Motor neuron (in vitro differentiated cells): ENCODE measurements at places on chromosomes 2 and 18.
A peak's percentile ranks its signal among the peaks of the same experiment; 100 is the strongest.

- peak; percentile 59 for ATAC-seq
Measured at GRCh38 chr2:236341067-236341466, 76.9 kb upstream of the ASB18 start.

DNA sequence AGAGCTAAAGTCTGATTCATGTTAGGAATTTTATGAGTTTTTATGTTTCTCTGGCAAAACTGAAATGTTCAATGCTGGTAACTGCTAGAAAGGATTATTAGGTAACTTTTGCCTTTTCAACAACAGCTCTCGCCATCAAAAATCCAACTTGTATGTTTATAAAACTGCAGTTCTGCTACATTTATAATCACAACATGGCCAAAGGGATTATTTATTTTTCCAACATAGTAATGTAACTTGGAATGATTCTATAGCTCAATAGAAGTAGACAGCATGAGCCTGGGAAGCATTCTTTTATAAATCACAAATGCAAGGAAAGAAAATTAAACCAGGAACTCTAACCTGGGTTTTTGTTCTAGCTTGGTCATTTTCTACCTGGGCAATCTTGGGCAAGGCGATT lies 470.9 kb downstream of the TGIF1 start:
- ATAC-seq = no peak

DNA sequence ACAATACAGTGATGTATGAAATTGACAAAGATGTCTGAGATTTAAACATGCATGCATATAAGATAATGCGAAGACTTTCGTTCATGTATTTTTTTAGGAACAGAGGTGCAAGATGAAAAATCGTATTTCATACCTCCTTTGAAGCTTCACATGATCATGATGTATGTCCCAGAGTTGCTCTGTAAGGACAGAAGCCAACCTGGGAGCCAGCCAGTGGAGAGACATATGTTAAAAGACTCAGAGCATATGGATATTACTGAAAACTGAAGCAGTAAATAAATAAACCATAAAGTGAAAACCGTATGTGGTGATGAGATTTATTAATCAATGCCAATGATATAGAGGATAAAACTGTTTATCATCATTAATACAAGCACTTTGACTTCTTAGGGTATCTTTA lies 424.4 kb upstream of the NETO1 start:
- ATAC-seq = no peak

DNA sequence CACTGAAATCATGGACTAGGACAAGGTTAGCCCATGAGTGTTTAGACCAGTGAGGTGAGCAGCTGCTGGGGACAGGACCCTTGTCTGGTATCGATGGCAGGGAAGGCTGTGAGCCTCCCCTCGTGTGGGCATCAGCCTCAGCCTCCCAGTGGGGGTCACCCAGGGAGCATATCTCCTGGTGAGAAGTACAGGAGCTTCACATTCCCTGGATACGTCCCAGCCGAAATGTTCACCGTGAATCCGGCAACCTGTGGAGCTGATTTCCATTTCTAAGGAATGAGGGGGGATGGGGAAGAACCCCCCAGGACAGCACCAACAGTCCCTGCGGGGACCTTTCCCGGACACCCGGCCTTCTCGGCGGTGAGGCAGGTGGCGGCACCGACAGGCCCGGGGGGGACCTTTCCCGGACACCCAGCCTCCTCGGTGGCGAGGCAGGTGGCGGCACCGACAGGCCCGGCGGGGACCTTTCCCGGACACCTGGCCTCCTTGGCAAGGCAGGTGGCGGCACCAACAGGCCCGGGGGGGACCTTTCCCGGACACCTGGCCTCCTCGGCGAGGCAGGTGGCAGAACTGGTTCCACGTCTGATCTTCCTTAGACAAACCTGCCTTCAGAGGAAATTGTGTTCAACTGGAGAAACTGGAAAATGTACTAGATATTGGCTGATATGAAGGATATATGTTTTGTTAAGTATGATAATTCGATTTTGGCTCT lies 21.2 kb downstream of the RTP5 start:
- no peak for ATAC-seq

- peak; percentile 68 for ATAC-seq
Measured at GRCh38 chr2:3169106-3169870, 208.3 kb downstream of the EIPR1 start.

GRCh38 chr2:24743924-24744323 lies 49.3 kb downstream of the PTRHD1 start:
- ATAC-seq = no peak

GRCh38 chr2:19710230-19710629 lies 191.6 kb downstream of the TTC32 start:
- ATAC-seq = no peak

DNA sequence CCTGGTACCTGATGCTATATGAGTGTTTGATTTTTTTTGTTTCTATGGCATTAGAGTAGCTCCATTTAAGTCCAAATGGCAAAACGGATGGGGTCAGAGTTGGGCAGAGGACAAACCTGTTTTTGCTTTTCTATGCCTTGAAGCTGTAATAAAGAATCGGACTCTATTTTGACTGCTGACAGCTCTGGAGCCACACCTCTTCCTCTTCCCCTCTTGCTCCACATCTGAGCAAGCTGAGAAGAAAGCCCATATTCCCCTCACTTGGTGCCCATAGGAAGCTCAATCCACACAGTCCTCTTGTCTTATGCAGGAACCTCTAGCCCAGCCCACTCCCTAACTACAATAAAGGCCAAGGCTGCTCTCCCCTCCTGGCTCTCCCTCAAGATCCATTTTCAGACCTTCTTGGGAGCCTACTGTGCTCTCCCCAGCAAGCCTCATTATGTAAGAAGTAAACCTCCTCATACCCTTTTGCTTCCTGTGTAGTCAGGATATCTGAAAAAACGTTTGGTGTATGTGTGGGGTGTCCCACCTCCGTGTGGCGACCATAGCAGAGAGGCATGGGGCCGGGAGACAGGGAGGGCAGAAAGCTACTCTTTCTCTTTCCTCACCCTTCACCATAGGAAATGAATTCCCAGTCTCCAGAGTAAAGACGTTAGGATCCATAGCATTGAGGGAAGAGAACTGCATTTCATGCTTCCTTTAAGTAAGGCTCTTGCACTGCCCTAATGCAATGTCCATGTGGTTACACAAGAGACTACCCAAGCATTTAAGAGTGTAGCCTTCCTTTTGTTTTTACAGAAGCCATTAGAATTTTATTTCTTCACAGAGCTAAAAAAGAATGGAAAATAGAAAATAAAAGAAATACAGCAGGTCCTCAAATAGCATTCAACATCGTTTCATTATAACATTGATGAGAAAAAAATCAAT lies 41.9 kb upstream of the RAPGEF4 start:
- no peak for ATAC-seq

DNA sequence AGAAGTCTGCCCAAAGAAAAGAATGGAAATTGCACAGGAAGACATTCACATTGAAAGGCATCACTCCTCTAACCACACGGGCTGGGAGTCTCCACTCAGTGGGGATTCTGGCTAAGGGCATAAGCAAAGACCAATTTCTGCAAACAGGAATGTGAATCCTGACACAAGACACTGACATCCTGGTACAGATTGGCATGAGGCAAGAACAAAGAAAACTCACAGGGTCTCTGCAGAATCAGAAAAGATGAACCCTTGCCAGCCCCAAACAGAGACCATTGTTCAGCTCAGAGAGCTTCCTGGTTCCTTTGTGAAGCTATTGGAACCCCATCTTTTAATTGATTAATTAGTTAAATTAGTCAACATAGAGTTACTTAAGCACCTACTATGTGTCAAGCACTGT lies 82.3 kb downstream of the UPP2 start:
- ATAC-seq = no peak

- no peak for ATAC-seq
Measured at GRCh38 chr2:213233438-213234330, 50.6 kb upstream of the SPAG16 start.

- no peak for ATAC-seq
Measured at GRCh38 chr2:186455613-186456012, 30.4 kb upstream of the ZC3H15 start.

GRCh38 chr2:172253190-172254052 lies 150.7 kb upstream of the DLX2 start:
- peak; percentile 98 for ATAC-seq

- ATAC-seq = no peak
Measured at GRCh38 chr18:5097116-5097703, 99.8 kb downstream of the AKAIN1 start.

- no peak for ATAC-seq
Measured at GRCh38 chr2:173741759-173742158, 223.4 kb downstream of the SP3 start.

DNA sequence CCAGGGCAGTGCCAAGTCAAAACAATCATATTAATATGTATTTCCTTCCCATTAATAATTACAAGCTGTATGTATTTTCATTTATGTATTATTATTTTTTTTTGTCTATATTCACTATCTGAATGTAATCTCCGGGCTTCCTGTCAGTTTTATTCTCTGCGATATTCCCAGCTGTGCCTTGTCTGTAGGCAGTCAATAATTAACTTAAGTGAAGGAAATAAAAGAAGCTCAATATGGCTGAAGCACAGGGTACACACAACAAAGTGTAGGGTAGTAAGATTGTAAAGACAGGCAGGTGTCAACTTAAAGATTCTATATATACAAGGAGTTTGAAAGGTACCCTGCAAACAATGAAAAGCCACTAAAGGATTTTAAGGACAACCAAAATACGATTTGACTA lies 122.9 kb downstream of the ROCK1 start:
- no peak for ATAC-seq

- no peak for ATAC-seq
Measured at GRCh38 chr18:54209471-54210180, 14.8 kb downstream of the MBD2 start.

GRCh38 chr2:113078350-113078839 lies 10.6 kb downstream of the IL1F10 start:
- no peak for ATAC-seq

GRCh38 chr2:215437614-215438013 lies 1.7 kb upstream of the FN1 start:
- no peak for ATAC-seq

GRCh38 chr2:44324971-44325426 lies 36.3 kb downstream of the PREPL start:
- no peak for ATAC-seq

DNA sequence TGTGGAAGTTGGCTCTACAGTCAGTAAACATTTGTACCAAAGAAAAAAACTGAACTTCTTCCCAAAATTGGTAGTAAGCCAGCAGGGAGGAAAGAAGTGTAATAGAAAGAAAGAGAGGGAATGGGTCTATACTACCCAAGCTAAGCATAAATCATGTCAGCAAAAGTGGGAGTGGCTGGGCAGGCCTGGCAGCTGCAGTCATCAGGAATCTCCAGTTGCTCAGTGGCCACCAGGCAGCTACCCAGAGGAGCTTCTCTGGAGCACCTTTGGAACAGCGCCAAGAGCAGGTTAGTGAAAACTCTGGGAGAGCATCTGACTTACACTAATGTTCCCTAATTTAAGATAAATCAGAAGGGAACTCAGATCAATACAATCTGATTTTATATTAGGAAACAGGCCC lies 14.3 kb downstream of the FRZB start:
- no peak for ATAC-seq

DNA sequence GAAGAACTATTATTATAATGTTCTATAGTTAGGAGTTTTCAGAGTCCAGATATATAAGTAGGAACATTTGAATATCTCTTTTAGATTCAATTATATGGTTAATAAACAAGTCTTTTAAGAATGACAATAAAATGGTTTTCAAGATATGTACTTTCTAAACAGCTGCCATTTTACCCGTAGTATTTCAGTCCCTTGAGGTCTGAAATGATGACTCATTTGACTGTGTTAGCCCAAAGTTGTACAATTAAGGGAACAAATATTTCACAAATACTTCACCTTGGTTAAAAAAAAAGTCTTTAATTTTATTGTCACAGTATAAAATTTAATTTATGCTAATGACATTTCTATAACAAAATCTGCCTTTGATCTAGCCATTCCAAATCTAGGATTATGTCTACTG lies 91.6 kb upstream of the TANK start:
- no peak for ATAC-seq
